ENCODE measurements at places on chromosomes 11 and 22.

DNA sequence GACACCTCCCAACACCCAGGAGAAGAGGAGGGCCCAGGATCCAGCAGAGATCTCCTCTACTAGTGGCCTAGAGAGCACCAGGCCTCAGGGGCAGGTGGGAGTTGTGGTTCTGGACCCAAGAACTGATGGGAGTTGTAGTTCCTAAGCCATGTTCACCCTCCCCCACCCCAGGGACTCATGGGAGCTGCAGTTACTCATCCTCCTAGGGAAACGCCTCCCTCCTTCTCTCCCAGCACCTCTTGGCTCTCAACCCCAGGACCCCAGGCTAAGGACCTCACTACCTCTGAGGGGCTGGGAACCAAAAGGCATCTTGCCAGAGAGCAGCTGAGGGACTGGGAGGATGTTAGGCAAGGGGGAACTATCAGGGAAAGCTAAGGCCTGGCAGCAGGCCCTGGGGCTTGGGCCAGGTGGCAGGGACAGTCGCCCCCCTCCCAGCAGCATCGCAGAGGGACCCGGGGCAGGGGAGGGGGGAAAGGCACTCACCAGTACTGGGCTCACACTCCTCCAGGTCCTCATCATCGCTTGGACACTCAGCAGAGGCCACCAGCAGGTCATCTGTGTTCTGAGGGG is 28.9 kb downstream of the SLC22A12 start:
- H3K27me3 ChIP-seq = no peaks in the 10 kb centered on the region
- no peaks in the 10 kb centered on the region for H3K36me3 ChIP-seq
- H3K4me1 ChIP-seq = peaks cover 11% of the 10 kb centered on the region
- DNase-seq = no peak
- H3K4me3 ChIP-seq = no peak overlapping the region

- peaks cover 12% of the 10 kb centered on the region for H3K4me1 ChIP-seq
- H3K27me3 ChIP-seq = no peaks in the 10 kb centered on the region
- peaks cover 12% of the 10 kb centered on the region for H3K36me3 ChIP-seq
- no peak overlapping the region for H3K27ac ChIP-seq
Observed at GRCh38 chr11:12526789-12527188, 147.4 kb upstream of the TEAD1 start.

GRCh38 chr11:1672613-1673350 is 24.2 kb upstream of the KRTAP5-6 start:
- no peaks in the 10 kb centered on the region for H3K4me1 ChIP-seq
- DNase-seq = peak; percentile 6
- H3K4me3 ChIP-seq = no peak overlapping the region
- H3K27ac ChIP-seq = no peak overlapping the region
- peaks cover 30% of the 10 kb centered on the region for H3K27me3 ChIP-seq
- no peaks in the 10 kb centered on the region for H3K36me3 ChIP-seq

DNA sequence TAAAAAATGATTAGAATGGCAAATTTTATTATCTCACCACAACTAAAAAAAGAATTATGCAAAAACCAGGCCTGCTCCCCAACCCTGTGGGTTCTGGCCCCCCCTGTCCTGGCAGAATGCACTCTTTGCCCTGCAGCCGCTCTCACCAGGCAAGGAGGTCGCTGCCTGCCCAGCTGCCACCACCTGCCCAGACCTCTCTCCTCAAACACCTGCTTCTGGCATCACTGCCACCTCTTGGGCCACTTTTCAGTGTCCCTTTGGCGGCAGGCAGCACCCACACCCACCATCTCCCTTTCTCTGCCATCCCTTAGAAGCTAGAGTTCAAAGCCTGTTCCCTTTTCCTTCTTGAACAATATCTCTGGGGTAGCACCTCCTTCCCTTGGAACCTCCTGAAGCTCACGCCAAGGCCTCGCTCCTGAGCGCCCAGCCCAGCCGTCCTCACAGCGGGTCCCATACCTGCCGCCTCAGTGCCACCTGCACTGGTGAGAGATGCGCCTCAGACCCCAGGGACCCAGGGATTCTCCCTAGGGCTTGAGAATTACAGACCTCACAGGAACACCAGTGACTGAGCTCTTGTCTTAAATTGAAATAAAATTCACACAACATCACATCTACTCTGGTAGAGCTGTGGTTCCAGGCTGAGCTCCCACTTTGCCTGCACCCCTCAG is 44.6 kb downstream of the SGSM3 start:
- peaks cover 65% of the 10 kb centered on the region for H3K36me3 ChIP-seq
- H3K4me3 ChIP-seq = no peak overlapping the region
- peak overlapping the region; percentile 41 for H3K27ac ChIP-seq
- H3K4me1 ChIP-seq = peaks cover 16% of the 10 kb centered on the region

- no peaks in the 10 kb centered on the region for H3K27me3 ChIP-seq
- H3K4me1 ChIP-seq = peaks cover 25% of the 10 kb centered on the region
- no peak overlapping the region for H3K4me3 ChIP-seq
- no peak overlapping the region for H3K27ac ChIP-seq
- peaks cover 11% of the 10 kb centered on the region for H3K36me3 ChIP-seq
- DNase-seq = no peak
Observed at GRCh38 chr22:41828516-41828915, 4.4 kb upstream of the SREBF2 start.

GRCh38 chr11:133156986-133157745 is 375.1 kb downstream of the OPCML start:
- H3K36me3 ChIP-seq = no peaks in the 10 kb centered on the region
- no peak overlapping the region for H3K4me3 ChIP-seq
- H3K27ac ChIP-seq = no peak overlapping the region
- no peak for DNase-seq
- H3K27me3 ChIP-seq = peaks cover 42% of the 10 kb centered on the region
- no peaks in the 10 kb centered on the region for H3K4me1 ChIP-seq

- no peak overlapping the region for H3K4me3 ChIP-seq
- no peaks in the 10 kb centered on the region for H3K27me3 ChIP-seq
- no peak for DNase-seq
- H3K27ac ChIP-seq = no peak overlapping the region
Observed at GRCh38 chr11:108027057-108027456, 18.4 kb downstream of the CUL5 start.

GRCh38 chr11:103055221-103055890 is 36.6 kb downstream of the DCUN1D5 start:
- no peak overlapping the region for H3K27ac ChIP-seq
- DNase-seq = no peak
- peaks cover 17% of the 10 kb centered on the region for H3K36me3 ChIP-seq
- H3K27me3 ChIP-seq = no peaks in the 10 kb centered on the region
- no peak overlapping the region for H3K4me3 ChIP-seq

- H3K36me3 ChIP-seq = peaks cover 7% of the 10 kb centered on the region
- peak overlapping the region; percentile 61 for H3K27ac ChIP-seq
- no peaks in the 10 kb centered on the region for H3K27me3 ChIP-seq
- DNase-seq = no peak
Observed at GRCh38 chr11:9716275-9717039, 52.6 kb downstream of the SWAP70 start.

GRCh38 chr11:67120456-67120855 is 1.4 kb downstream of the KDM2A start:
- H3K36me3 ChIP-seq = peaks cover 25% of the 10 kb centered on the region
- peaks cover 56% of the 10 kb centered on the region for H3K4me1 ChIP-seq
- H3K27me3 ChIP-seq = no peaks in the 10 kb centered on the region

DNA sequence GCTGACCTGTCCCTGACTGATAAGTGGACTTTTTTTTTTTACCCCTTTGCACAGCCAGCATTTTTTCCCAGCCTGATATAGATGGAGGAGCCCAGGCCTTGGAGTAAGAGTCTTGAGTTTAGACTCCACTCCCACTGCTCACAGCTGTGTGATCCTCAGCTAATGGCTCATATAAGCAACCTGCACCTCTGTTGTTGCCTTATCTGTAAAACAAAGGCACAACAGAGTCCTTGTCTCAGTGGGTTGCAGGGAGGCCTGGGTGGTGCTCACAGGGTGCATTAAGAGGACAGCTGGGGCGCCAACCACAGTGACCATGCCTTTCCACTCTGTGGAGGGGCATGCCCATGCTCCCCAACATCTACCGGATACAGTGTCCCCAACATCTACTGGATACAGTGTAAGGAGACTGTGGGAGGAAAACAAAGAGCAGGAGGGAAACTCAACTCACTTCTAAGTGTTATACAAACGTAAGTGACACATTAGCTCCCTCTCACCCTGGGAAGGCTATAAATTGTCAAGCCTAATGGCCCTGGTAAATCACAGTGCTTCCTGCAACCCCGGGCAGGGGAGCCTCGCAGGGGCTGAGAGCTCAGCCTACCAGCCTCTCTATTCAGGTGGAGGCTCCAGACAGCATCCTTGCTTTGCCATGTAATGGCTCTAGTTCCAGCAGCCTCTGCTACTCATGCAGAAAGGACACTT is 109.5 kb downstream of the TENM4 start:
- no peak overlapping the region for H3K4me3 ChIP-seq
- H3K4me1 ChIP-seq = no peaks in the 10 kb centered on the region
- peaks cover 5% of the 10 kb centered on the region for H3K27me3 ChIP-seq
- H3K27ac ChIP-seq = no peak overlapping the region
- H3K36me3 ChIP-seq = no peaks in the 10 kb centered on the region

DNA sequence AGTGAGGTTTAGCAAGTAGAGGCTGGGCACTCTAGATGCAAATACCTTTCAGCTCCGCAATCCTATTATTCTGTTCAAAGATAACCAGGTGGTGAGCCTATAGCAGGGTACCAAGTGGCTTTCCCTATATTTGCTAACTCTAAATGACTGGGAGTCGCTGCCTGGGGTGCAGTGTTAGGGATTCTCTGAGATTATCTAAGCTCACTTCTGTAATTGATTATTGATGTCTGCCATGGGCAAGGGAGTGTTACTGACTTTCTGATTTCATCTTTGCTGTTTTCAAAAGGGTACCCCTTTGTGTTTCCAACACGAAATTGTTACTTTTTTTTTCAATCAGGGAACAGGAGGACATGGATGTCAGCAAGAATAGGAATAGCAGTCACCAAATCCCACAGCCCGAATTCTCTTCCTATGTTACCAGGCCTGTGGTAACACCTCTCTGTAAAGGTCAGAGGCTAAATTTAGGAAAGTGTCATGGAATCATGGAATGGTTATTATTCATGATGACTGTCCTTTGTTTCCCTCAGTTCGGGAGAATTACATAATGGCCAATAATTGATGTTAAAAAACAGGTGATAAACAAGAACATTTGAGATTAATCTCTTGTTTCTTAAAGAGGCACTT is 62.6 kb upstream of the CRYBB3 start:
- H3K27me3 ChIP-seq = no peaks in the 10 kb centered on the region
- peaks cover 74% of the 10 kb centered on the region for H3K4me1 ChIP-seq
- no peaks in the 10 kb centered on the region for H3K36me3 ChIP-seq
- H3K27ac ChIP-seq = peak overlapping the region; percentile 49
- DNase-seq = no peak

- no peak overlapping the region for H3K27ac ChIP-seq
- H3K36me3 ChIP-seq = no peaks in the 10 kb centered on the region
- DNase-seq = peak; percentile 83
- peaks cover 17% of the 10 kb centered on the region for H3K4me1 ChIP-seq
Observed at GRCh38 chr11:2092956-2093412, 46.2 kb downstream of the IGF2 start.

DNA sequence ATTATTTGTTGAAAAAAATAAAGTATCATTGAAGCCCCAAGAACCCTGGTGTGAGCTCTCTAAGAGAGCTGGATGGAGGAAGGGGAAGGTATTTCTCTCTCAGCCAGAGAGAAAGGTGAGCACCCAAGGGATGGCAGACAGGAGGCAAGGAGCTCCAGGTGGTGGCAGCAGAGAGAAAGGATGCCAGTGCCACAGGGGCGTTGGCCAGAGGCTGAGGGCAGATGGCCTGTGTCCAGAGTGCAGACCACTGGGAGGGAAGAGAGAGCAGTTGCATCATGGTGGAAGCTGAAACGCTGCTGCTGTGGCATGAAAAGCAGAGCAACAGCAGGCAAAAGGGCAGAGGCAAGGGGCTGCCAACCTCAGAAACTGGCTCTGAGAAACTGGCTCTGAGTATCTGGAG is 8.5 kb downstream of the SPON1 start:
- peaks cover 12% of the 10 kb centered on the region for H3K4me1 ChIP-seq
- H3K36me3 ChIP-seq = no peaks in the 10 kb centered on the region
- no peaks in the 10 kb centered on the region for H3K27me3 ChIP-seq
- no peak overlapping the region for H3K4me3 ChIP-seq
- no peak for DNase-seq

GRCh38 chr11:68678031-68678441 is 6.3 kb upstream of the GAL start:
- H3K36me3 ChIP-seq = no peaks in the 10 kb centered on the region
- no peak overlapping the region for H3K4me3 ChIP-seq
- H3K27ac ChIP-seq = no peak overlapping the region
- peaks cover 3% of the 10 kb centered on the region for H3K4me1 ChIP-seq

GRCh38 chr11:68352591-68352990 is 40.2 kb downstream of the LRP5 start:
- DNase-seq = no peak
- no peaks in the 10 kb centered on the region for H3K27me3 ChIP-seq
- H3K4me3 ChIP-seq = no peak overlapping the region
- peaks cover 51% of the 10 kb centered on the region for H3K4me1 ChIP-seq
- peak overlapping the region; percentile 74 for H3K27ac ChIP-seq

DNA sequence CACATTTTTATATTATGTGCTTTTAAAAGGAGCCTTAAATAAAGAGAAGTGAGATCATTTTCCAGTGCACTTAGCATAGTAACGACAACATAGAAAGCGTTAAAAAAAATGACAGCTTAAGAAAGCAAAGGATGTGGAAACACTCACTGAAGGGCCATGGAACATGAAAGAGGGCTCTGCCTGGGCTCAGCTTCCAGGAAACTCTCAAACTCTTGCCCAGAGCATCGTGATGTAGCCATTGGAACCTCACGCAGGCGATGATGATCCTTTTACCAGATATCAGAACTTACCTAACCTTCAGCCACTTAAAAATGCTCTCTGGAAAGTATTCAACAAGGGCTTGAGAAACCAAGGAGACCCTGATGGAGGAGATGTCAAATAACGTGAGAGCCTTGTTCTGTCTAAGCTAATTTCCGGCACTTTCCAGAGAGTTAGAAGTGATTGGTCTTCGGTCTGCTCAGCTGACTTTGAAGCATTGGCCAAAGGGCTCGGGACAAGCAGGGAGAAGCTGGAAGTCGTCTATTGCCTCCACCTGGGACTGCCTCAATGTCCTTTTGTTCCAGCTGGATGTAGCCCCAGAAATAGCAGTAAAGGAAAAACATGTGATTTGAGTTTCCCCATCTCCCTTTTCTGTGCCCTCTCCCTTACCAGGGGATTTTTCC is 21.5 kb upstream of the ETS1 start:
- no peaks in the 10 kb centered on the region for H3K36me3 ChIP-seq
- H3K27ac ChIP-seq = no peak overlapping the region
- no peak for DNase-seq
- no peak overlapping the region for H3K4me3 ChIP-seq
- H3K4me1 ChIP-seq = peaks cover 26% of the 10 kb centered on the region

DNA sequence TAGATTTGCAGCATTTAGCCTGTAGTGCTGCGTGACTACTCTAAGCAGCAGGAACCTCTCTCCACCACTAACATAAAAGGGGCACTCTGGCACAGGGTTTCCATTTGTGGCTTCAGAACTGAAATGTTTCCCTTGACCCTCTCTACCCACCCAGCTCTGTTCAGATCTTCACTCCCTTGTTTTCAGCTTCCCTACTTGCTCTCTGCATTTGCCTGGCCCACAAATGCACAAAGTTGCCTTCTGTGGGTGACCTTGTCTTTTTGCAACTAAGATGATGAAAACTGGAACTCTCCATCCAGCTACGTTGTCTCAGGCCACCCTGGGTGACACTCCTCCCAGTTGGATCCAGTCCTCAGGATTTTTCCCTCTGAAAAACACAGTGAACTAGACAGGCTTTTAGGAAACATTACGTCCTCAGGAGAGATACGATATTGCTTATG is 19.8 kb upstream of the PSMA1 start:
- H3K27me3 ChIP-seq = no peaks in the 10 kb centered on the region
- DNase-seq = no peak
- H3K36me3 ChIP-seq = no peaks in the 10 kb centered on the region
- no peak overlapping the region for H3K4me3 ChIP-seq
